ENCODE measurements at places on chromosomes 6 and 20.

DNA sequence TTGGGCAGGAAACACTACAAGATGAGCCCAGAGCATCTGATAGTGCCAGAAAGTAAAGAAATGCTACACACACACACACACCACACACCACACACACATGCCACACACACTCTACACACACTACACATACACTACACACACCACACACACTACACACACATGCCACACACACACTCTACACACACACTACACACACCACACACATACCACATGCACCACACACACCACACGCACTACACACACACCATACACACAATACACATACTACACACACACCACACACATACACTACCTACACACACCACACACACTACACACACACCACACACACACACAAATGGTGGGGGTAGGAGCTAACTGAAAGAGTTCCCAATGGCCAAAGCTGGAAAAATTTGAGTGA lies 3.6 kb upstream of the TMEM74B start:
- no peak for DNase-seq

DNA sequence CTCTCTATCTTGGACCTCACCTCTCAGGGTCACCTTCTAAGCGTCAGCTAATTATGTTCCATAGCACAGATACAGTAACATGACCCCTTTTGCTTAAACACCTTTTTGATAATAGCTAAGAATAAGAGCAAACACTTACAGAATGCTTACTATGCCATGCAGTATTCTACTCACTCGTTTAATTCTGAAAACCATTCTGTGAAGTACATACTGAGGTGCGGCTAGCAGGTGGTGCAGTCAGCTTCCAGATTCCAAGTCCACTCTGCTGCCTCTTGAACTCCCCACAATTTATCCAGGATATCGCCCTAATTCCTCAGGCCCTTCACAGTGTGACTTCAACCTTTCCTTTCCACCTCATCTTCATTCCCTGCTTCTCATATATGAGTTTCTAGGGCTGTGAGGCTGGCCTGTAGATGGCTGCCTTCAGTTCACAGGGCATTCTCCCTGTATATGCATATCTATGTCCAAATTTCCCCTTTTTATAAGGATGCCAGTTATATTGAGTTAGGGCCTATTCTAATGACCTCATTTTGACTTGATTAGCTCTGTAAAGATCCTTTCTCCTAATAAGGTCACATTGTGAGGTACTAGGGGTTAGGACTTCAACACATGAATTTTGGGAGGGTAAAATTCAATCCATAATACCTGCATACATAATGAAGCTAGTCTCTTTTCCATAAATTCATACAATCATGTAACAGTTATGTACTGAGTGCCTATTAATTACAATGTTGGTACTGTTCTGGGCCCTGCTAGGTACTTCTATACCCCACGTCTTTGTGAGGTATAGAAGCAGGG lies 130.1 kb downstream of the PDSS2 start:
- no peak for DNase-seq

DNA sequence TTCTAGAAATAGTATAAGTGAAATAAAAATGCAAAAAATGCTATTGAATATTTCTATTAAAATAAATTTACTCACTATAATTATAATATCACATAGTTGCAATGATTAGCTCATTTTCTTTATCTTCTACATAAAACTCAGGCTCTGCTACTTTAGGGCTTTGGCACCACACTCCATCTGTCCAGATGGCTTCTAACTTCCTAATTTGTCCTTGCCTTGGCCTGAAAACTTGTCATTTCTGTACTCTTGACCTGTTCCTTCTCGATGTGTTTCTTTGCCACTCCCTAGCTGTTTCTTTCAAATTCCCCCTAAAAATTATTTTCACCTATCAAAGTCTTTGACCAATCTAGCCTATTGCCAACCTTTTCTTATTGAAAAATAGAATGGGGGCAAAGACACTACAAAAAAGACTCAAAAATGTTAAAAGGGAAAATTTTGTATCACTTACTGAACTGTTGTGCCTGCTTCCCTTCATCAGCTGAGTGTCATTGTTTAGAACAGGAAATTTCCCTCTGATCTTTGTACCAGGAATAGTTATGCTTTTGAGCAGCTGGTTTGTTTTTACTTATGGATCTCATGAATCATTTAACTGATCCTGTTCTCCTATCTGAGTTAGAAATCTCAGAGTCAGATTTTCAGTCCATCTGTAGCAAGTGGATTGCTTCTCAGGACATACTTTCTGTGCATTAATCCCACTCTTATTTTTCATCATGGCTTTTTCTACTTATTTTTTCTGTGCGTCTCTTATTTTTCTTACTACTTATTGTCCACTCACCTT lies 279.2 kb upstream of the CNR1 start:
- DNase-seq = no peak

GRCh38 chr6:142822383-142822782 lies 122.6 kb downstream of the HIVEP2 start:
- DNase-seq = no peak

DNA sequence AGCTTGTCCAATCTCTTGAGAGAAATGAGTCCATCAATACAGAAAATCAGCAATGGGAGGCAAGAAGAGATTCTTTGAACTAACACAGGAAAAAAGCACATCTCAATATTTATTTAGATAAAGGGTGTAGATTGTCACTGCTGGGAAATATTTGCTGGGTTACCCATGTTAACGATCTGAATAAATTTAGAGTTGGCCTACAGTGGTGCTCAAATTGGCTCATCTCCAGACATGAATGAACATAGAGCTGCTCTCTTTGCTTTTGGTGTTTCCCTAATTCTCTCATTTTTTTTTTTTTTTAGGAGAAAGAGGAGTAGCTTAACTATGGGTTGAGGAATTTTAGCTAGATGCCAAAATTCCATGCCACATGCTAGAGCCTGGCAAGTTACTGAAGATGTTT lies 471.2 kb downstream of the PKHD1 start:
- DNase-seq = no peak

DNA sequence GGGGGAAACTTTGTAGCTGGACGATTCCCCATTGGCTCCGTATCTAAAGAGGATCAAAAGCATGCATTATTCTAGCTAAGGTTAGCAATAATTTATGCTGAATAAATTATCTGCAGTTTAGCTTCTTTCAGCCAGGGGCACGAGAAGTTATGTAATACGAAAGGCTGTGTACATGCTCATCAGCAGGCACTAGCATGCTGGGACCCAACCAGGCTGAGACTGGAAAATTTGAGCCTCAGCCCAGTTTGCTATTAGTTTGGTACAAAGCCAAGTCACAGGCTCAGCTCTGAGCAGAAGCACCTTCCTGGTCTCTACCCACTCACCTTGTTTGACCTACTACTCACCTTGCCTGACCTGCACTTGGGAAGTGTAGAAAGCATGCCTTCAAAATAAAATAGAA lies 328.1 kb upstream of the ARID1B start:
- DNase-seq = no peak

GRCh38 chr20:44215125-44215524 lies 4.6 kb upstream of the OSER1 start:
- peak; percentile 76 for DNase-seq

DNA sequence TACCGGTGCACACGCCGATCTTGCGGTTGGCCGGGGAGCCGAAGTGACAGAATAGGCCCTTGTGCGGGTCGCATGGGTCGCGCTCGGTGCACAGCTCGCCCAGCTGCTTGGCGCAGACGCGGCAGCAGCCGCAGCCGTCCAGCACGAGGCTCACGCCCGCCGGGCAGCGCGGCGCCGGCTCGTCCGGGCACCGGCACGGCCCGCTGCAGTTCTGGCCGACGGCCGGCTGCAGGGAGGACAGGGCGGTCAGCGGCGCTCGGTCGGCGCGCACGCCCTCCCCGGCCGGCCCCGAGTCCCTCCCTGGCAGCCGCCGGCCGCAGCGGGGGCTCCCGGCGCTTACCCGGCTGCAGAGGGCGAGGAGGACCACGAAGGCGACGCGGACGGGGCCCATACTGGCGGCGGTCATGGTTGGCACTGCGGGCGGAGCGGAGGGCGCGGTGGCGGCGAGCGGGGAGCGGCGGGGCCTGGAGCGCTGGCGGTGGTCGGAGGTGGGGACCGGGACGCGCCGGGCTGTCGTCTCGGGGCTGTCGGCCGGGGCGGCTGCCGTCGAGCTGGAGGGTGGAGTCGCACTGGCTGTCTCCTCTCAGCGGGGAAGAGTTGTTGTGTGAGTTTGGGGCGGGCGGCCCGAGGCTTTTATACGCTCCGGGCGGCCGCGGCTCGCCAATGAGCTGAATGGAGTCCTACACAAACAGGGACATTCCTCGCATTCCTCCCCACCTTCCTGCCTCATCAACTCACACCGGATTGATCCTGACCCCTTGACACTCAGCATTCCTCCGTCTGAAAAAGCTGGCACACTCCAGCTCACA lies at the start of gene CCN2:
Gene CCN2, minus strand, starts transcription at position 606 of the 809 bp plus-strand sequence. Its CDS starts 200 bp downstream, at position 406.
- DNase-seq = no peak

DNA sequence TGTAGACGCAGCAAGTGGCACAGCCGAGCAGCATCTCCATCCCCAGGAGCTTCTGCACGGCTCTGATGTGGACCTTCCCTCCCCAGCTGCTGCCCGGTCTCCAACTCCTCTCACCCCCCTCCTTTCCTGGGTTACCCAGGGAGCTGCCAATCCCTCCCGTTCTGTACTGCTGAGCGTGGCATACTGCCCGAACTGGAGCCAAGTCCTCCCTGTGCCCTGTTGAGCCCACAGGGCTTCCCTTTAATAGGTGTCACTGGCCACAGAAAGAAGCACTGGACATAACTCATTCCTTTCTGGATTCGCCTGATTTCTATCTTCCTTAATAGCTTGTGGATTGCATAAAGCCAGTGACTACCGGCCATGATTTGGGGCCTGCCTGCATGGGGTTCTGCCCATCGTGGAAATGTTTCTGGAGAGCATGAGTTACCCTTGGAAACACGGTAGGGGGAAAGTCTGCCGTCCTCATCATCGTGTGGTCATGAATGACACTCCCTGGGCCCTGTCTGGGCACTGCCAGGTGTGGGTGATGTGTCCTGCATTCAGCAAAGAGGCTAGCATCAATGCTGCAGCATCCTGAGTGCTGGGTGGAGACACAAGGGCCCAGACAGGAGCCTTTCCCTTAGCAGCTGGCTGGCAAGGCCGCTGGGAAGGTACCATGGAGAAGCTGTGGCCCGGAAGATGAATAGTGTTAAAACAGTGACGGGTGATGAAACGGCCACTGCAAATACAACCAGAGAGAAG lies 189.7 kb downstream of the SYNDIG1 start:
- no peak for DNase-seq

Data from T-cell (primary cell).